ENCODE measurements at places on chromosomes 1 and 21.

DNA sequence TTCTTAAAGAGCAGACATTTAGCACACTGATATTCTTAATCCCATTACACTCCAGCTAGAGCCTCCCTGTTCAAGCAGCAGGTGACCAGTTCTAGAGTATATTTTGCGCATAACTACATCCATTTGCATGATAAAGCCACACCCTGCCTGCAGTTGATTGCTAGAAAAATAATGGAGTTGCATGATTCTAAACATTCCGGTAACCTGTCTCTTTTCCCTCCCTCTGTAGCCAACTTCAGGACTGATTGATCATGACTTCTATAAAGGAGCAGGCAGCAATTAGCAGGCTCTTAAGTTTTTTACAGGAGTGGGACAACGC lies 14.9 kb downstream of the ARMH1 start:
- DNase-seq = no peak

DNA sequence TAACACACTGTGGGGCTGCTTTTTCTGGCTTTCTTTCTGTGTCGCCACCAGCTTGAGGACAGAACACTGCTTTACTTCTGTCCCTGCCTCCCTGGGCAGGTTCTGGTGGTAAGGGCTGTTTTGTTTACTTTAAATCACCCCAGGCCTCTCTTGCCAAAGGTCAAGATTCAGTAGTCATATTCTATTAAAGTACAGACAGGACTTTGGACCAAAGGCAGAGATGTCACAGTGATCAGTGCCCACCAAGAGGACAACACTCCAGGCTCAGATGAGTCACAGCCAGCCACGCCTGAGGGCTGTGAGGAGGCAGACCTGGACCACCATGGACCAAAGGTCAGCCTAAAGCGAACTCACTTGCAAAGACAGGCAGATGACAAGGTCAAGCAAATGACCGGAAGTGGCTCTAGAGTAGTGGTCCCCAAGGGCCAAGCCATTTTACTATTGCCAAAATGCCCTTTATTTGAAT lies 200.0 kb downstream of the RHOU start:
- DNase-seq = no peak

DNA sequence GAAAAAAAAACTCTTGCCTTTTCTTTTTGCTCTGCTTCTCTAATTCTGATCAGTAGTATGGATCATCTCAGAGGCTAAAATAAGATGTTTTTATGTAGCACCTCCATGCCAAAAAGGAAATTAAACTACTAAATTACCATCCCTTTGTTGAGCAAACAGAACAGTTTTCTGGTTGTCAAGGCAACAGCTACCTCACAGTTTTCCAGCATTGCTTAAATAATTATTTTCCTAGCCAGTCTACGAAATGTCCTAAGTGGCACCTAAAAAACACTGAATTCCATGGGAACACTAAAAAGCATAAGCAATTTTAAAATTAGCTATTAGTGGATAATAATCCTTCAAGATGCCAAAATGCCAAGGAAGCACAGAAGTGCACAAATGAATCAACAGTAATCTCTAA lies 61.7 kb downstream of the ARID4B start:
- no peak for DNase-seq

DNA sequence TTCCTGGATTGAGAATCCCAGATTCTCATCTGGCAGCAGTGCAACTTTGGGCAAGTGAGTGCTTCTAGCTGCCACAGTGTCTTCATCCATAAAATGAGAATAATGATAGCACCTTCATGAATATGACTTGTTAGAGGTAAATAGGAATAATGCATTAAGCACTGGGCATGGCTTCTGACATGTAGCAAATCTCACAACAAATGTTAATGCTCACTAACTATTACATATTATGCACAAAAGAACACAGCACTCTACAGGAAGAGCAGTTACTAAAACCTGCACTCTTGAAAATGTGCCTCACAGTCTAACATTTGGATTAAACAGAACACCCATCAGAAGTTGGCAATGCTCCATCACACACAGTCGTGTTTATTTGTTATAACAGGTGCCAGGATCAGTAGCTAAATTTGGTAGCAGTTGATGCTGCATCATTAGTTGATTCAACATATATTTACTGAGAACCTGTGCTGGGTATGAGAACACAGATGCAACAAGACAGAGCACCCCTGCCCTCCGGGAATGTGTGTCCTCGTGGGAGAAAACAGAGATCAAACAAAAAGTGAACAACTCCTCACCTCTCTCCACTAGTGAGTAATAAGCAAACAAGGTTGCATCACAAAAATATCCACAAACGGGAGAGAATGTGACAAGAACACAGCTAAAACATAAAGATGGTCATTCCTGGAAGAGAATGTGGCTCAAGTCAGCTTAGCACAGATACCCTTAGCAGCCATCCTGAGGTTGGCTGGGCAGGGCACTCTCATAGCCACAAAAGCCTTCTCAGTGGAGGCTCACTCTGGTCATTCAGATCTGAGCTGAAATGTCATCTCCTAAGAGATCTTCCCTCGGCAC lies 26.2 kb upstream of the LBR start:
- no peak for DNase-seq

- DNase-seq = no peak
Measured at GRCh38 chr1:17925290-17926237, 170.4 kb downstream of the ACTL8 start.

Measured in anterior cingulate cortex (tissue), 58 donors.